Sciatic nerve (tissue), 2 donors: ENCODE measurements at places on chromosomes 12 and 14. TPM values are rescaled to one million over a fixed set of nuclear protein-coding genes. Genes with fewer than 3 reads are reported as not detected.

The TMEM233 gene
- 0.53 TPM for total RNA-seq

The EFS gene
- 46.6 TPM for total RNA-seq

The ARHGEF25 gene
- 61.3 TPM for total RNA-seq

The STON2 gene
- total RNA-seq, result 54.4 TPM

The KLRF1 gene
- total RNA-seq, result 1.8 TPM

The EGLN3 gene
- 10.9 TPM for total RNA-seq

The HHIPL1 gene
- total RNA-seq, result 4.2 TPM

- DNase-seq, result no peak
Observed at GRCh38 chr12:90305379-90305778, 596.7 kb upstream of the ATP2B1 start.

DNA sequence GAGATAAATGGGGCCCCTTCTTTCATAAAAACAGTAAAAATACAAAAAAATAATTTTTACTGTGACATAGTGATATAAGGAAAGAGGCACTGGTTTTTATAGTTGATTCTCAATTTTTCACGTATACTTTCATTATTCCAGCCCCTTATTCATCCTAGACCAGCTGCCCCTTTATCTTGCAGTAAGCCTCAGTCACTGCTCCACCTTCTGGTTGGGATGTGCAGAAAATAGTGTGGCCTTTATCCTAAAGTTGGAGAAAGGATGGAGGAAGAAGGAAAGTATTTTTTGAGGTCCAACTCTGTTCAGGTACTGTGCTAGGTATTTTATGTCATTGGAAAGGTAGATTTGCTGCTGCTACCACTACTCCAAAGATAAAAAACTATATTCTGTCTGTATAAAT is 172.7 kb downstream of the ANO6 start:
- no peak for DNase-seq

DNA sequence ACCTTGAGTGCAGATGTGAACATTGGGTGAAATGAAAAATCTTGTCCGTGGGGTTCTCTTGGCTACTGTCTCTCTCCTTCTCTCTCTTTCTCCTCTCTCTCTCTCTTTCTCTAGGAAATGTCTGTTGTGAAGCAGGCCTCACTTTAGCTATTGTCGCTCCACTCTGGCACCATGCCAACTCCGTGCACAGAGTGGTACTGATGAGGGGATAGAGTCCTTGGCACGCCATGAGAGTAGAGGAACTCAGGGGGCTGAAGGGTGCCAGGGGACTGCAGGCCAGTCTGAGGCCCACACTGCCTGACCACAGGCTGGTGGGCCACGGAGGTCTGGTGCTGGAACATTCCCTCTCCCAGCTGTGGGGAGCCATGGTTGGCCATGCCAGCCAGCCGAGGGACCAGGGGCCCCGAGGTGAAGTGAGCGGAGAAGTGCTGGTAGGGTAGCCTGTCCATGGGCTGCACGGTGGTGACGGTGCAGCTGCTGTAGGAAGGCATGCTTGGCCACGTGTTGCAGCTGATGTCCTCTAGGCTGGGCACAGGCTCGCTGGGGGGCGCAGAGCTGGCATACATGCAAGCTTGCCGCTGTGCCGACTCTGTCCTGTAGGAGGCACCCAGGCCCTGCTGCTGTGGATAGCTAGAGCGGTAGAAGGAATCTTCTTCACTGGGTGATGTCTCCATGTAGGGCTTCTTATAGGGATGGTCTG is 50.4 kb downstream of the TBX5 start:
- no peak for DNase-seq

DNA sequence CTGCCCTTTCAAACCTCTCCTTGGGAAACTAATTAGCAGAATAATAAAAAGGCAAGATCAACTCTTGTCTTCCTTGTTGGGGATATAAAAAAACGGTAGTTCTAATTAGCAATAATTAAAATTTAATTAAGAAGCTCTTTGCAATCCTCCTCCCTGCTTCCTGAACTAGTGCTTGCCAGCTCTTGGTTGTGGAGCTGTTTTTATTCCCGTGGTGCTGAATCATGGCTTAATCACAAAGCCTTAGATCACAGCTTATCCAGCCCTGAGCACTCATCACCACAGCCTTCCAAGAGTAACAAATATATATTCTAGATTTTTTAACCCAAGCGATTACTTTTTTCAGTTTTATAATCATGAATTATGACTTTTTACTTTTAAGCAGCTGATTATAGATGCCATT is 63.2 kb upstream of the INSM2 start:
- no peak for DNase-seq

DNA sequence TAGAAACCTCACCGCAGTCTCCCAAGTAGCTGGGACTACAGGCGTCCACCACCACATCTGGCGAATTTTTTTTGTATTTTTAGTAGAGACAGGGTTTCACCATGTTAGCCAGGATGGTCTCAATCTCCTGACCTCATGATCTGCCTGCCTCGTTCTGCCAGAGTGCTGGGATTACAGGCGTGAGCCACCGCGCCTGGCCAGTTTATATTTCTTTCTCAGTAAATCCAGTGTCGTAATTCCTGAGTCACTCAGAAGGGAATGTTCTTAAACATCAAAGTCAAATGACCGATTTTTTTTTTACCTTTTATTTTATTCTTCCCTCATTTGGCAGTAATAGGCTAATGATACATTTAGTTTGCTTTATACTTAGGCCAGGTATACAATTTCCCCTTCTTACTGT is 80.5 kb downstream of the FBXO33 start:
- DNase-seq, result no peak

GRCh38 chr12:26090836-26091510 is 33.9 kb downstream of the BHLHE41 start:
- no peak for DNase-seq

DNA sequence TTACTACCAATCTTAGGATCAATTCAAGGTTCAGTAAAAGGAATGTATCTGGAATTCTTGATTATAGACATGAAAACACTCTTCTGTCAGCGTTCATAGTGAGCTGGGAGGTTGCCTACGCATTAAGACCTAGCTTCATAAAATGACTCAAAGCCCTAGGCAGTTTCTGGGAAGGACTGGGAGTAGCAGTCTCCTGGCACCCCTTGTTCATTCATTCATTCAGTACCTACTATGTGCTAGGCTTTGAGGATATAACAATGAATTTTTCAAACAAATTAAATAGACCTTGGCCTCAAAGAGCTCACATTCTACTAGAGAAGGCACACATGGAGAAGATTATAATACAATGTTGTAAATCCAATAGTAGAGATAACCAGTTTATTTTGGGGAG is 46.1 kb downstream of the MDM2 start:
- no peak for DNase-seq

GRCh38 chr14:53969326-53969725 is 12.7 kb upstream of the BMP4 start:
- DNase-seq, result no peak

DNA sequence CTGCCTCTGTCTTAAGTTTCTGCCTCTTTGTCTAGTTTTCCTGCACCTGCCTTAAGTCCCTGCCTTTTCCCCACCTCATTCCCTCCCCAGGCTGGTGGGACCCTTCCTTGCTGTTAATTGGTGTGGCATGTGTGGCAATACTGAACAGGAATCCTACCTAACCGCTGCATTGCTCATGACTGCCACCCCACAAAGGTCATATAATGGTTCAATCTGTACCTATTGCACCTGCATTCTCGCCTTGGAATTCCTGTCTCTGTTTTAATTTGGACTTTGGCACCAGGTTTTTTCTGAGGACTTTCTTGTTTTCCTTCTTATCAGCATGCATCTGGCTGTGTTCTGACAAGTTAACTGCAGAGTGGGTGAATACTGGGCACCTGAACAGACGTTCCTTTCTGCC is 966.2 kb upstream of the TMEM132C start:
- no peak for DNase-seq
